Colonic mucosa (tissue), 4 donors: ENCODE measurements at places on chromosomes 13 and 19. TPM values are rescaled to one million over a fixed set of nuclear protein-coding genes. Genes with fewer than 3 reads are reported as not detected.

CPB2 gene
- not detected for total RNA-seq

PGPEP1 gene
- 62.6 TPM for total RNA-seq

TRPM4 gene
- total RNA-seq: 307 TPM

CEACAM20 gene
- total RNA-seq: 0.85 TPM

CFAP97D2 gene
- not detected for total RNA-seq

ERICH4 gene
- not detected for total RNA-seq

PLIN4 gene
- total RNA-seq: 0.47 TPM

VMAC gene
- total RNA-seq: 4.7 TPM

LENG9 gene
- total RNA-seq: 18.2 TPM

GNA15 gene
- total RNA-seq: 1.6 TPM
